CD4-positive, alpha-beta T cell treated with Interleukin-17A for 1 hour (primary cell): ENCODE measurements at places on chromosomes 12 and 14.

DNA sequence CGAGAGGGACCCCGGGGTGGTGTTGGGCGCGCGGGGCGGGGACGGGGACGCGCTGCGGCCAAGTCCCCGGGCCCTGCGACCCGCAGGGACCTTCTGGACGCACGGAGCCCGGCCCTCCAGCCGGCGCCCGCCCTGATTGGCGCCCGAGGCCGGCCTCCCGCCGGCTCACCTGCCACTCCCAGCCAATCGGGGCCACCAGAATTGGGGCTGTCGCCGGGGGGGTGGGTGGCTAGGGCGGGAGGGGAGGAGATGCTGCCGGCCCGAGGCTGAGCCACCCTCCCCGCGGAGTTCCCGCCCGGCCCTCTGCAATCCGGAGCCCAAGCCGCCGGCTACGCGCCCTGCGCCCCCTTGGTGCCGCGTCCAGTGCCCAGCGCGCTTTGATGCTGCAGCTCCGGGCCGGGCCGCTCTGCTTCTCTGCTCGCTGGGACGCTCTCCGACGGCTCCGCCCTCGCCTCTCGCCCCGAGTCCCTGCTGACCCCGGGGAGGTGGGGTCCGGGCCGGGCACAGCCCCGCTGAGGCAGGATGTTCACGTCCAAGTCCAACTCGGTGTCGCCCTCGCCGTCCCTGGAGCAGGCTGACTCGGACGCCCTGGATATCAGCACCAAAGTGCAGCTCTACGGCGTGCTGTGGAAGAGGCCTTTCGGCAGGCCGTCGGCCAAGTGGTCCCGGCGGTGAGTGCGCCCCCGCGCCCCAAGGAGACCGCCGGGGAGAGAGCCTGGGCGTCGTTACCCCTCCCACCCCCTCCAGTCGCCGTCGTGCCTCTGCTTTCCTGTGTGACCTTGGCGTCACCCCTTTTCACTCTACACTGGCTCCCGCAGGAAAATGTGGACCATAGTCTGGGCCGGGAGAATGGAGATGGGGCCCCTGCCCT is at the start of gene PLEKHD1:
Gene PLEKHD1 (plus strand): TSS at position 285 of the 871 bp plus-strand sequence. CDS start 238 bp downstream, at position 523.
- no peak for DNase-seq

GRCh38 chr12:32561931-32562341 is 117.2 kb upstream of the DNM1L start:
- no peak for DNase-seq

GRCh38 chr14:74543771-74544438 is 50.3 kb downstream of the ISCA2 start:
- DNase-seq = no peak

GRCh38 chr12:109720152-109720856 is 6.7 kb downstream of the FAM222A start:
- no peak for DNase-seq

DNA sequence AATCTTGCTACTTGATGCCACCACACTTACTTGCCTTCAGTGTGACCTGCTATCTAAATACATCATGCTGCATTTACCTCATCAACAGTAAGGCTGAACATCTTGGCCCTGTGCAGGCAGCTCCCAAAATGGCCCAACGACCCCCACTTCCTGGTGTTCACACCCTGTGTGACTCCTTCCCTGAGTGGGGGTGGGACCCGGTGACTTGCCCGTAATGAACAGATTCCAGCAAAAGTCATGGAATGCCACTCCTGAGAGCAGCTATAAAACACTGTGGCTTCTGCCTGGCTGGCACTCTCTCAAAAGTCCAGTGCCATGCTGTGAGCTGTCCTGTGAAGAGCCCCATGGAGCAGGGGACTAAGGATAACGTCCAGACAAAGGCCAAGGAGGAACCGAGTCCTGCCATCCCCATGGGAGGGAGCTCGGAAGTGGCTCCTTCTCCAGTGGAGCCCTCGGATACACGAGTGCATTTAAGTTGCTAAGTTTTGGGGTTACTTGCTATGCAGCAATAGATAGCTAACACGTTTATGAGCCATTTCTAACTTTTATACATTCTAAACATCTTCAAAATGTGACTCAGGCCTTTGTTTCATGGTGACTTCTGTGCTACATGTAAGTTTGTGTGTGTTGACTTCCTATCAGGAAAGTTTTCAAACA is 33.0 kb downstream of the P2RX2 start:
- DNase-seq = no peak
